ENCODE measurements at places on chromosomes 4 and X. TPM values are rescaled to one million over a fixed set of nuclear protein-coding genes. Genes with fewer than 3 reads are reported as not detected.
A peak's percentile ranks its signal among the peaks of the same experiment; 100 is the strongest.

The PCDH18 gene
- total RNA-seq = 8.4 TPM

GRCh38 chr4:80081566-80081965 is 8.5 kb upstream of the ANTXR2 start:
- H3K27ac ChIP-seq = no peak overlapping the region
- no peak overlapping the region for H3K4me3 ChIP-seq
- peaks cover 3% of the 10 kb centered on the region for H3K27me3 ChIP-seq
- H3K36me3 ChIP-seq = no peaks in the 10 kb centered on the region

DNA sequence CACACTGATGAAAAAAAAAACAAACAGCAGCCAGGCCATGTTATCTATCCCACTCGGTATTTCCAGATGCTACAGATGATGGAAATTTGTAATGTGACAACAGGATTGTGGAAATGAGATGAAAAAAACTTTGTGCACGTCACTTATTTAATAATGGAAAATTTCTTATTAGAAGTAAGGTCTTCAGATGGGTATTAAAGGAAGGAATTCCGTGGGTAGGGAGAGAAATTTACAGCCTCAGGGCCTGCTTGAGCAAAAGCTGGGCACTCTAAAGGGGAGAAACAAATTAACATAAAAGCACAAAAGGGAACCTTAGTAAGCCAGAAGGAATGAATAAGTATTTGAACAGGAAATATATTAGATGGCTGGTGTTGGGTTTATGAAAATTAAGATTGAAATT is 4.2 kb upstream of the PKD2 start:
- H3K27ac ChIP-seq = no peak overlapping the region
- no peak for DNase-seq
- peaks cover 36% of the 10 kb centered on the region for H3K27me3 ChIP-seq
- peaks cover 3% of the 10 kb centered on the region for H3K4me1 ChIP-seq
- no peak overlapping the region for H3K4me3 ChIP-seq
- no peaks in the 10 kb centered on the region for H3K36me3 ChIP-seq

DNA sequence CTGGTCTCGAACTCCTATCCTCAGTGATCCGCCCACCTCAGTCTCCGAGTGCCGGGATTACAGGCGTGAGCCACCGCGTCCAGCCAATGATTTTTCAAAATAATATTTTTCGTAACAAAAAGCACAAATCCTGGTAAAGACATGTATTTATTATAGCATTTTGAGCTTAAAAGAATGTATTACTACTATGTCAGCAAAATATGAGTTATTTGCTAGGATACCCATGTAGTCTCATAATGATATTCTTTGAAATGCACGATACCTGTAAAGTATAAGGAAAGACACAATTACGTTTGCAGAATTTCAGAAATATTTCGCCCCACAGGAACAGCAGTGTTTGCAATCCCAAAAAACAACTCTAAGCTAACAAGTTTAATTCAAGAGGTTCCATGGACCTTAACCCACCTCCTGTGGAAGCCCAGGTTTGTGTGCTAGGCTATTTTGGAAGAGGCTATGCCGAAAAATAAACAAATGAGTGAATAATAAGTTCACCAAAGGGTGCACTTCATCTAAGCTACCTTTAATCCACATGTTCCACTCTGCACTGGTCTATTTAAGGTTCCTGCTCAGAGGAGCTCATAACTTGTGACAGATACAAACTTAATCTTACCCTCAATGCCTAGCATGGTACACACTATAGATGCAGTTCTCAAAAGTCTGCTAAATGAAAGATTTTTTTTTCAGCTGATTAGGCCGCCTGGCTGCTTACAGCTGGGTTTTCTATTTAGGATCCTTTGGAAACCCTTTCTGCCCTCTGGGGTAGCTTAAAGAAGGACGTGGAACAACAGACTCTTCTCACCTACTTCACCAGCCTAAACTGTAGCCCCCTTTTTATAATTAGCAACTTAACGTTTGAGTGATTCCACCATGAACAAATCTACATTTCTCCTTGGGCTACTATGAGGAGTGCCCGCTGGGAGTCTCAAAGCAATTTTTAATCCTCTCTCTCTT is 5.0 kb downstream of the FRYL start:
- peak overlapping the region; percentile 73 for H3K27ac ChIP-seq
- no peak for DNase-seq
- no peaks in the 10 kb centered on the region for H3K36me3 ChIP-seq
- H3K27me3 ChIP-seq = no peaks in the 10 kb centered on the region
- H3K4me3 ChIP-seq = no peak overlapping the region

DNA sequence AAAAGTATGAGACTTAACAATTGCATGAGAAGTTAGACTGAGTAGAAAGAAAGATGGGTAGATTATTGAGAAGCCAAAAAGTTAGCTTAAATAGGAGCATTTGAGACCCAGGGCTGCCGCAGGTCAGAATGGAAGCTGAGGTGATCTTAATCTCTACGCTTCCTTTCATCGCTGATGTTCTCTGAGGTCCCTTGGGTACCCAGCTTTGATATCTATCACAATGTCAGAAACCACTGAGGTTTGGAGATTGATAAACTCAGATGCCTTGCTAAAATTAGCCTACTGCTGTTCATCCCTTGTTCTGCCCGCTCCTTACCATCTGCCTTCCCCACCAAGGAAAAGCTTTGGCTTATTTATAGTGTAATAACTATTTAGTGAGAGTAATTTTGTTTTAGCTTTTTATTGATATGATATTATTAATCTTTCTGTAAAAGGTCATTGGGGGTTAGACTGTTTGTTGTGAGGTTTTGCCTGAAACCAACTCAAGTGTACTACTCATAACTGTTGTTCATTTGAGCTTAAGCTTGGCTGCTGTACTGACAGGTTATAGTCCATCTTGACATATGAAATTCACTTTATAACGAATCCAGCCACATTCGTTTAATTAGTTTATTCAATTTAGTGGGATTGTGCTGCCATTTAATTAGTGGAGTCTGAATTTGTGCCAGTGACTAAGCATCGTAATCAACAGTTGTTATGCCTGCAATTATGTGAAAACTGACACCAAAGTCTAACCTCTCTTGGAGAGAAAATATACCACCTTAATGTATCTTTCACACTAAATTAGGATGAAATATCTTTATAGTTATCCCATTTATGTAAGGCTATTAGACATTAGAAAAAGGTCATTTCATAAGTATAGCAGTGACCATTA is 15.1 kb downstream of the MCUB start:
- H3K36me3 ChIP-seq = no peaks in the 10 kb centered on the region
- no peak overlapping the region for H3K27ac ChIP-seq
- H3K27me3 ChIP-seq = no peaks in the 10 kb centered on the region
- no peak overlapping the region for H3K4me3 ChIP-seq
- H3K4me1 ChIP-seq = no peaks in the 10 kb centered on the region

- peaks cover 53% of the 10 kb centered on the region for H3K36me3 ChIP-seq
- H3K4me3 ChIP-seq = no peak overlapping the region
- no peak for DNase-seq
- no peaks in the 10 kb centered on the region for H3K4me1 ChIP-seq
- H3K27ac ChIP-seq = no peak overlapping the region
These were observed 16.6 kb upstream of the XG start for GRCh38 chrX:2735270-2735669.
